ENCODE measurements at places on chromosomes 11 and 22.

DNA sequence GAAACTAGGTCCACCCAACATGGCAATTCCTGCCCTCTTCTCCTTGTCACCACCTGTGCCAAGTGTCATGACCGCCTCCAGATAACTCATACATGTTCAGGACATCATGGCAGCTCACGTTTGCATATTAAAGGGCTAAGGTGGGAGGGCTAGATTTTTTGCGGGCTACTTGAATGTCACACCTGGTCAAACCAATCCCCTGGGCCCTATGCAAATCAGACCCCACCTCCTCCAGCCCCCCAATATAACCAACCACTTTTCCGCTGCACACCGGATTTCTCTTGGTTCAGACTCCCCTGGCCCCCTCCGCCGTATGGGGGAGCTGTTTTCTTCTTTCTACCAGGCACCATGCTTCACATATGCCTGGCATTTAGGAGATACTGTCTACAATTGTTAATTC, 12.6 kb downstream of the UPB1 start:
- no peak for DNase-seq

DNA sequence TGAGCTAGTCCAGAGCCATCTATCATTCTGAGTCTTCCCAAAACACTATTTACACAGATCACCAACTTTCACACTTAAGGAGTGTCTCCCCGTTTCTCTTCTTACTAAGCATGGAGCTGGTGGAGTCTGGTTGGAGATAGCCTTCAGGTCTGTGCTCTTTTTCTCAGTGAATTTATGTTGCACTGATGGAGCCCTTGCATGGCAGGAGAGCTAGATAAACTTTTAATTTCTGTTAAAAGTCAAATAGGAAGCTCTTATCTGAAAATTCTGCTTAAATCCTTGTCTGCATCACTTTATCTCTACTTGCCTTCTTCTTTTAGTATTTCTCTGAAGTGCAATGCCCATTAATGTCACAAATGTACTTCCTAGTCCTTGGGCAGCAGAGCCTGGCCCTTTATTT, 63.4 kb downstream of the ST3GAL4 start:
- no peak for DNase-seq

DNA sequence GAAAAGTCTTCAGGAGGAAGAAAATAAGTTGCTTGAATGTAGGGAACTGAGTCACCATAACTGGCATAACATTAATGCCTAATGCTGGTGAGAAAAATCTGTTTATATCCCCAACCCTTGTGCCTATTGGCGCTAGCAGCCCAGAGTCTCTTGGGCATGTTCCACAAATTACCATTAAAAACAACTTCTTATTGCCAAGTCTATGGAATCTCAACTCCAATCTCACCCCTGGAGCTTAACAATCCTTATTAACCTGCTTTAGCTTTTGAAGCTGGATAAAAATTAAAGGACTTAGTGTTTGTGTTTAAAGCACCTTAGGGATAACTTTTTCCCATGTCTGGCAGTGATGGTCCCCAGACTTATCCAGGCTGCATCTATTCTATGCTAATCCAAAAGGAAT, 143.0 kb downstream of the APIP start:
- DNase-seq, result no peak

GRCh38 chr11:1084561-1085439, 10.1 kb downstream of the MUC2 start:
- DNase-seq, result no peak

GRCh38 chr22:49586873-49587272, 240.8 kb downstream of the BRD1 start:
- DNase-seq, result no peak
